ENCODE measurements at places on chromosomes 6 and 20.

GRCh38 chr6:167828325-167828956 lies 1.7 kb downstream of the AFDN start:
- no peak for DNase-seq

DNA sequence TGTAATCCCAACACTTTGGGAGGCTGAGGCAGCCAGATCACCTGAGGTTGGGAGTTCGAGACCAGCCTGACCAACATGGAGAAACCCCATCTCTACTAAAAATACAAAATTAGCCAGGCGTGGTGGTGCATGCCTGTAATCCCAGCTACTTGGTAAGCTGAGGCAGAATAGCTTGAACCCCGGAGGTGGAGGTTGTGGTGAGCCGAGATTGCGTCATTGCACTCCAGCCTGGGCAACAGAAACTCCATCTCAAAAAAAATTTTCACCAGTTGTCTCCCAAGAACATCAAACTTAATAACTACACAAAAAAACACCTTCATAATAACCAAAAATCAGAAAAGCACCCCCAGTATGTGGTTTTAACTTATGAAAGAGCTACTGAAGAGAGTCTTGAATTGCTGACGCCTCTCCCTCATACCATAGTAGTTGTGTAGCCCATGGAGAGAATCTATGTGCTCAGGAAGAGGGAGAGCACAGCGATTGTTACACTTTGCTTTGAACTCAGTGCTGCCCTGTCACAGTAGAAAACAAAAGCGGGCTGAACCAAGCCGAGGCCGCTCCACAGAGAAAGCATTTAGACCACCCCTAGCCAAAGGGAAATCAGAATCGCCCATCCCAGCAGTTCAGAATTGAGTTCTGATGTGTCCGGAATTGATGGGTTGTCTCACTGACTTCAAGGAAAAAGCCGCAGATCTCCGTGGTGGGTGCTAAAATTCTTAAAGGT lies 42.0 kb upstream of the GMPR start:
- DNase-seq, result no peak

DNA sequence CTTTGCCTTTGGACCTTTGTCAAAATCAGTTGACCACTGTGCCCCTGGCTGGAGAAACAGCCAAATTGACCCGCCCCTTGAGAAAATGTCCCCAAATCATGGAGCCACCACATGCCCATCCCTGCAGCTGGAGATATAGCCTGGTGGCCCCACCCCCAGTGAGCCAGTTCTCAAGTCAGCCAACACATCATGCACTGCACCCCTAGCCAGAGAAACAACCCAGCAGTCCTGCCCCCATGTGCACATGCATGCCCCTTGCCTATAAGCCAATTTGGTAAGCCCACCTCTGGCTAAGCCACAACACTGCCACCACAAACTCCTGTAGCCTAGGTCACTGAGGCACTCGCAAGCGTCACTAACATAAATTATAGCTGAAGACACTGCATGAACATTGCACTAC lies 174.2 kb upstream of the ECI2 start:
- DNase-seq, result no peak

- no peak for DNase-seq
Measured at GRCh38 chr6:90083891-90084290, 189.6 kb downstream of the GJA10 start.

DNA sequence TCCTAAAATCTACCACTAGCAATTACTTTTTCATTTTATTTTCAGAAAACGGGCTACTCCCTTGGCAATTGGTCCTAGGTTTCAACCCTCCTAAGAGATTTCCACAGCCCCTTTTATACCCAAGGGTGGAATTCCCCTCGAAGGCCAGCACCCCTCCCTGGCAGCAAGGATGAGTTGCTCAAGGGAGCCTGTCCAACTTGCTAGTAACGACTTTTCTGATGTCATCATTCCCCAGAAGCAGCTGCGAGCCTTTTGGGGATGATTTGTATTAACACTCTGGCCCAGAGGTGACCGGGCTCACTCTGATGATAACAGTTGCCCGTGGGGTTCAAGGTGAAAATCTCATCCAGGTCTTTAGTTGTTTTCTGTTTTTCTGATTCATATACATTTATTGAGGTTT lies 30.7 kb upstream of the NAA20 start:
- no peak for DNase-seq

DNA sequence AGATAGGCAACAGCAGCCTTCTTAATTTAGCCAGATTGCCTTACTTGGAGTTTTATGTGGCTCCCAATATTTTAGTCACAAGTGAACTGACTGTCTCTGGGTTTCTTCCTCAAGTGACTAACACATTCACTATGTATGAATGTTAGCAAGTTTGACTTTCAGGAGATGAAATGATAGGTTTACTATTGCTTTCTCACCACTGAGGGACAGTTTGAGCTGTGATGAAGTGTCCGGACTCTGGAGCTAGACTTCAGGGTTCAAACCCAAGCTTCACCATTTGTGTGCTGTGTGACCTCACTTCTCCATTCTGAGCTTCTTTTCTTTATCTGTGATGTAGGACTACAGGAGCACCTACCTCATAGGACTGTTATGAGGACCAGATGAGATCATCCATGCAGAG lies 8.2 kb downstream of the DHX35 start:
- DNase-seq, result no peak

DNA sequence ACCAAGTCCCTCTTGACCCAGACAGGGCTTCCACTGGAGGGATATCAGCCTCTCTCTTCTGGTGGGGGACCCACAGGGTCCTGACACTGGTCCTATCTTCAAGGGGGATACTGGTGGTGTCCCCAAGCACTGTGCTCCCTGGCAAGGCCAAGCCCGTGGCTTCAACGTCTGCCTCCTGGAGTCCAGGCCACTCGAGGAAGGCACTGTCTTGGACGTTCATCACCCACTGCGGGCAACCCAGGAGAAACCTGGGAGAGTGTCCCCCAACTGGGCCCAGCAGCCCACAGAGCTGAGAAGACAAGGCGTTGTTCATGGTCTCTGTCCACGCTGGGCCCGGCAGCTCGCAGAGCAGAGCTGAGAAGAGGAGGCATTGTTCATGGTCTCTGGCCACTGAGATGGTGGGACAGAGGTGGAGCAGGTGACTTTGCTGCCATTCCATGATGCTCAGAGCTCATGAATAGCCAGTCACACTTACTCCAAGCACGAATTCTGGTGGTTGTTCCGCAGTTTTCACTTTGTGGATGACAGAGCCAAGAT lies 37.5 kb upstream of the FRMD1 start:
- no peak for DNase-seq

DNA sequence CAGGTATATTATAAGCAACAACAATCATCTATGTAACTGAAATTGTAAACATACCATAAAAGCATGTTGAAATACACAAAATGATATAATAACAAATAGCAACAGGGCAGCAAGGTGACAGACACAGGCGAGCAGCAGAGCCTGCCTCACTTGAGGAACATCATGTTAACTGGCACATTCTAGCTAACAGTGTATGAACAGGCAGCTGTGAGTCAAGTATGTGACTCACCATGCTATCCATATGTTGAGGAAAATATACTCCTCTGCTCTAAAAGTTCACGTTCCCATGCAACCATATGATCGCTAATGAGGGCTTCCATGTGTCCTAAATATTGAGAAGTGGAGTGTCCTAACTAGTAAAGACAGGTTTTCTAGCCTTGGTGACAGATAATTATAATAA lies 18.4 kb downstream of the SERAC1 start:
- no peak for DNase-seq

DNA sequence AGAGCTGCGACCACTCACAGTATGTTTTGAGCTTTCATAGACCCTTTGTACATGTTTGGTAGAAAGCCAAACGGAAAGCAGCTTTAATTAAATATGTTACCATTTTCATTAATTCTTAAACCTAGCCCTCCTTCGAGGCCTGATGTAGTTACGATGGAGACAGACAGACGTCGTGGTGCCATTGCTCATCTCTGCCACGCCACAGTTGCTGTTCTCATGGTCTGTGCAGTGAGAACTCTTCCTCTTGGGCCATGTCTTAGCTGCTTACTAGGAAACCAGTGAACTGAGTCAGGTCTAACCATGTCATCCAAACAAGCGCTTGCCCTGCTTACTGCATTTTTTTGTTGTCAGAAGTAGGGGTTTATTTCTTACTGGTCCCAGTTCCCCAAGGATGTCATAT lies 62.8 kb downstream of the SNX9 start:
- DNase-seq, result no peak

GRCh38 chr6:161947371-161947770 lies 673.5 kb upstream of the AGPAT4 start:
- no peak for DNase-seq

All from omental fat pad (tissue), 4 donors.